ENCODE measurements at places on chromosomes 1 and 21.

DNA sequence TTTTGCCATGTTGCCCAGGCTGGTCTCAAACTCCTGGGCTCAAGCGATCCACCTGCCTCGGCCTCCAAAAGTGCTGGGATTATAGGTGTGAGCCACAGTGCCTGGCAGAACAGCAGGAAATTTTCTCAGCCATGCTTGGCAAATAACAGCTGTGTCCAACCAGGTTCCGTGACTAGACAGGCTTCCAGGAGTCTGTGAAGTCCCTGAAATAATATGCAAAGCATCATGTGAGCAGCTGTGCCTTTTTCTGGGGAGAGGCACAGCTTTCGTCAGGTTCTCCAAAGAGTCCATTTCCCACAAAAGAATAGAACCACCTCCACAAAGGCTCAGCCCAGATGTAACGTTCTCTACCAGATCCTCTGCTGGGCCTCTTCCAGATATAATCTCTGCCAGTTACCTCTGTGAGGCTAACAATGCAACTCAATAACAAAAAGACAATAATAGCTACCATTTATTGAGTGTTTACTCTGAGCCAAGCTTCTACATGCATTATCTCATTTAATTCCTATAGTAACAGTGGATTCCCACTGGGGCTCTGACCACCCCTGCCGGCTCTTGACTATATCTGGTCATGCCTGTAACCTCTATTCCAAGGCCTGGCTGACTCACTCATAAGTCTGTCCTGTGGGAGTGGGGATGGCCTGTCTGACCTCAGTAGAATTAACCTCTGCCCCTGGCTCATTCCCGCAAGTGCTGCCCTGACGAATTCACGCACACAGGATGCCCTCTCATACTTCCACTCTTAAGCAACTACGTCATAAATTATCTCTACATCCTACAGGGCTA lies 4.0 kb upstream of the NKAIN1 start:
- DNase-seq: no peak

DNA sequence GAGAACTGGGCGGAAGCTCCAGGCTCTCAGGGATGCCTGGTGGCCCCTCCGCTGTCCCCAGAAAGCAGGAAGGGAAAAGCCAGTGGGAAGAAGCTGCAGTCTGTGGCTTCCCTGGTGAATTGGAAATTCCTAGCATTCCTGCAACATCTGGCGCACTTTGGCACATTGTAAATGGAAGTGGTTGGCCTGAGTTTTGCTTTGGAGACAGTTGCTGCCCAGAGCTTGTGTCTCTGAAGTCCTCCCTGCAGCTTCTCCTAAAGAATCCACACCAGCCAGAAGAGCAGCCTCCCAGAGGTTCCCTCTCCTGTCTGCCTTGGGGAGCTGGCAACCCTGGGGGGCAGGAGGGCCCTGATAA lies 48.2 kb downstream of the ARHGEF10L start:
- no peak for DNase-seq

DNA sequence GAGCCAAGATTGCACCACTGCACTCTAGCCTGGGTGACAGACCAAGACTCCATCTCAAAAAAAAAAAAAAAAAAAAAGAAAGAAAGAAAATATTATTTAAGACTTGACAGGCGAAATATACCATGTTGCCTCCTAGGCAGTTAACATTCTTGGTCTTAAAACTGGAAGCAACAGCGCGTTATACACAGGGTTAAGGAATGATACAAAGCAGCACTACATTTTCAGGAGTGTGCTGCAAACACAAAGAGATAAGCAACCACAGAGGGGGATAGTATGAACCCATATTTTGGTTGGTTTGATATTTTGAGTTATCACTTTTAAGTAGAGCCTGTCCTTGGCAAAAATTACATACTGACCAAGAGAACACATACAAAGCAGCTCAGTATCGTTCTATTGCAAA lies 25.1 kb downstream of the USP24 start:
- DNase-seq: no peak

DNA sequence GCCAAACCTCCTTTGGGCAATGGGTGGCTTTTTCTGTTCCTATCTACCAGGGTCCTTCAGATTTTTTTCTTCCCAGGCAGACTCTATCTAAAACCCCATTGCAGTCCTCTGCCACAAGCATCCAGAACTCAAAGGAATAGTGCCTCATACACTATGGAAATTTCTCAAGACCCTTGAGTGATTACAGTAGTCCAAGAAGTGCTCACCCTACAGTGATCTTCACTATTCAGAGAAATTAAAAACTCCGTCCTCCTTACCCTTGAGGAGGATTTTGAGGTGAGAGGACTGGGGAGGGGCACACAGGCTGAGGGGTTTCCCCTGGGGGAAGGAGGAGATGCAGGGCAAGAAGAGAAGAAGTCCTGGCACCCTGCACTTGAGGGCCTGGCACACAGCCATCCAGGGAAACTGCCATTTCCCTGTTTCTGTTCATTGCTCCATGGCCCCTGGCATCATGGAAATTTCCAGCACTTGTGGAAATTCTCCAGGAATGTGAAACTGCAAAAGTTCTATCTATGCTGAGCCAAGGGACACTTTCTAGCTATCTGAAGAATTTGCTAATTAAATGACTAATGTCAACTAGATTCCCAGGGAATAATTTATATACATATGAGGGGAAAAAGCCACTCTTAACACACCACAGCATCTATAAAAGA lies 102.5 kb upstream of the ATP1B1 start:
- no peak for DNase-seq

DNA sequence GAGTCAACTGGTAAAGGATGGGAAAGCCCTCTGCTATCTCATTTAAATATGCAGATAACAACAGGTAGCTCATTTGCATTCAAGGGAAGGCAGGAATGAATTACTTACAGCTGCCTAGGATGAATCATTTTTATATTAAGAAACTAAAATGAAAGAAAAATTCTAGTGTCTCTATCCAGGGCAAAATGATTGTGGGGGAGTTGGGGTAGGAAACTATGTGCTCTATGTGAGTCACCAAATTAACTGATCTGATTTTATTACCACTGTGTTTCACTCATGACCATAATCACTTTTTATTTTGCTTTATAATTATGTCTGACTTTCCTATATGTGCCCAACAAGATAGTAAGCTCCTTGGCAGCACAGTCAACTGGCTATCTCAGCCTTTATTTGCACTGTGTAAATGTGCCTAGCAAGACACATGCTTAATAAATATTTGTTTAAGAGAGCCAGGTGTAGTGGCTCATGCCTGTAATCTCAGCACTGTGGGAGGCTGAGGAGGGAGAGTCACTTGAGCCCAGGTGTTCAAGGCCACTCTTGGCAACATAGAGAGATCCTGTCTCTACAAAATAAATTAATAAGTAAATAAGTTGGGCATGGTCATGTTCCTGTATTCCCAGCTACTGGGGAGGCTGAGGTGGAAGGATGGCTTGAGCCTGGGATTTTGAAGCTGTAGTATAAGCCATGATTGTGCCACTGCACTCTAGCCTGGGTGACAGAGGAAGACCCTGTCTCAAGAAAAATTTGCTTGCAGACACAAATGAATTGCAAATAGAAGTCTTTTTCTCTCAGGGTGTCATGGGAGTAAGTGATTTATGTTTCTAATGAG lies 84.1 kb downstream of the SPAG17 start:
- DNase-seq: no peak

GRCh38 chr1:85330214-85330631 lies 53.8 kb upstream of the BCL10 start:
- no peak for DNase-seq
